ENCODE measurements at places on chromosomes 7 and 10.

- DNase-seq = peak; percentile 54
These were observed at the start of gene MINDY3 for GRCh38 chr10:15859906-15860691. TSS of gene MINDY3 (minus strand) at chr10:15860507. CDS start at chr10:15860299, 208 bp downstream.

GRCh38 chr7:134302120-134302519, 14.6 kb downstream of the SLC35B4 start:
- DNase-seq = peak; percentile 62

GRCh38 chr7:101299511-101300464, 21.8 kb downstream of the IFT22 start:
- DNase-seq = no peak

DNA sequence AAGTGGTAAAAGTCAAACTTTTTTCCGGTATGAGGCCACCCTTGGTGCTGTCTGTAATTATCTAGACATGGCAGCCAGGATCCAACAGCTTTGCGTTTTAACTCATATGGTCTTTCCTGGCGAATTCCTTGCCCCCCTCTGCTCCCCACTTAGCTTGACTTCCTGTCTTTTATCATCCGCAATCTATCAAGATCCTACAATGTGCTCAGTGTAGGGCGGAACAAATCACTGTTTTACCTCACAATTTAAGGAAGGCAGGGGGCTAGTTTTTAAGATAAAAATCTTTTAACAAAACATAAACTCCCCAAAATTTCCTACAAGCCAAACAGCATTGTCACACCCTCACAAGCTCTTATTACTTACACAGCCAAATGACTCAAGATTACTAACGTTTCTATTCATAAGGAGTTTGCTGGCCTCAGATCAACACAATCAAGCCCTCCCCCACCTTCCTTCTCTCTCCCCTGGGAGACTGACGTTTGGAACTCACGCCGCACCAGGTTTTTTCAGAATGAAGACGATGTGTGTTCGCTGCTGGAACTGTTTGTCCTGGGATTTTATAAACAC, 1.3 kb upstream of the CDK14 start:
- peak; percentile 91 for DNase-seq

DNA sequence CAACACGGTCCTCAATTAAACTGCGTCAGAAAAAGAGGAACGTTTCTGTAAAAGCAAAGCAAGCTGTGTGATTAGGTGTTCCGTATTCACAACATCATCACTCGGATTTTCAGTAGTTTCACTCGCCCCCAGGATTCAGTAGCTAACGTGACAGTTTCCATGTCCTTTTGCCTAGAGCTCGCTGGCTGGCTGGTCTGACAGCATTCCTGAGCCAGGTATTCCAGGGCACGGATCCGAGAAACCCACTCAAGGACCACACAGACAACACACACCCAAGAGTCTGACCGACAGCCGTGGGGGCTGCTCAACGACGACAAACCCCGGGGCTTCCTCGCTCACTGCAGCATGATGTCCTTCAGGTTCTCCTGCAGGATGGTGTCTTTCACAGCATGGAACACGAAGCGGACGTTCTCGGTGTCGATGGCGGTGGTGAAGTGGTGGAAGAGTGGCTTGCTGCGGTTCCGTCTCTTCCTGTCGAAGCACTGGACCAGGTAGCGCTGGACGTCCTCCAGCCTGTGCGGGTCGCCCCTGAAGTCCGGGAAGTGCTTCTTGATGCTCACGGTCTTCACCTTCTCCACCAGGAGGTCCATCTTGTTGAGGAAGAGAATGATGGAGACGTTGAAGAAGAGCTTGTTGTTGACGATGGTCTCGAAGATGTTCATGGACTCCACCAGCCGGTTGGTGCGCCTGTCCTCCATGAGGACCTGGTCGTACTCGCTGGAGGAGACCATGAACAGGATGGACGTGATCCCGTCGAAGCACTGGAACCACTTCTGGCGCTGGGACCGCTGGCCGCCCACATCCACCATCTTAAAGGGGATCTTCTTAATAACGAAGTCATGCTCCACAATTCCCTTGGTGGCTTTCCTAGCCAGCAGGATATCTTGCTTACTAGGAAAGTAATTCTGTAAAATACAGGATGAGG, 43.1 kb downstream of the AMZ1 start:
- DNase-seq = no peak

GRCh38 chr10:102863660-102864059, 5.6 kb upstream of the AS3MT start:
- peak; percentile 34 for DNase-seq

- no peak for DNase-seq
These were observed 24.7 kb downstream of the ADCYAP1R1 start for GRCh38 chr7:31076641-31077310.

DNA sequence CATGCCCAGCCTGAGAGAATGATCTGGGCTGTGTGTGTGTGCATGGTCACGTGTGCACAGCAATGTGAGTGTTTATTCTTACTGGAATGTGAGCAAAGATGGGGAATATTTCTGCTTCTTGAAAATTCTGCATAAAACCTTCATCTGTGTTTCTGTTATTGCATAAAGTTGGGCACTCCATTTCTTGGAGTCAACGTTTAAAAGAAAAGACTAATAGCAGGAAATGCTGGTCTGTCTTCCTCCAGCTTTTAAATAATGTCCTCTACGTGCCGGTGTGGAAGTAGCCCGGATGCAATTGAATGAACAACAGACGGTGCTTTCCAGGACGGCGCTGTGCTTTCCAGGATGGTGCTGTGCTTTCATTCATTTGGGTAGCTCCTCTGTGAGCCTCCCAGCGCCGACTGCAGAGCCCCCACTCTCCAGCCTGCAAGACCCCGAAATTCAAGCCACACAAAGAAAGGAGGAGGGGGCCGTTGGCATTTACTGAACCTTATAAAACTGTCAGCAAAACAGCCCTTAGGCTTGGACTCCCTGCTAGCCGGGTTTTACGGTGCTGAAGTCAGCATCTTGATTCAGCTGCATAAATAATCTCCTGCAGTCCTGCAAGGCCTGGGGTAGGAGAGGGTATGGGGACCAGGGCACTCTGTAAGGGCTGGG, 158.2 kb upstream of the PRKCQ start:
- DNase-seq = peak; percentile 57

- no peak for DNase-seq
These were observed 8.6 kb downstream of the OR2AE1 start for GRCh38 chr7:99868246-99868645.
